ENCODE measurements at places on chromosomes 2 and 18.

GRCh38 chr2:198706476-198707082 is 751.2 kb downstream of the SATB2 start:
- DNase-seq, result no peak

DNA sequence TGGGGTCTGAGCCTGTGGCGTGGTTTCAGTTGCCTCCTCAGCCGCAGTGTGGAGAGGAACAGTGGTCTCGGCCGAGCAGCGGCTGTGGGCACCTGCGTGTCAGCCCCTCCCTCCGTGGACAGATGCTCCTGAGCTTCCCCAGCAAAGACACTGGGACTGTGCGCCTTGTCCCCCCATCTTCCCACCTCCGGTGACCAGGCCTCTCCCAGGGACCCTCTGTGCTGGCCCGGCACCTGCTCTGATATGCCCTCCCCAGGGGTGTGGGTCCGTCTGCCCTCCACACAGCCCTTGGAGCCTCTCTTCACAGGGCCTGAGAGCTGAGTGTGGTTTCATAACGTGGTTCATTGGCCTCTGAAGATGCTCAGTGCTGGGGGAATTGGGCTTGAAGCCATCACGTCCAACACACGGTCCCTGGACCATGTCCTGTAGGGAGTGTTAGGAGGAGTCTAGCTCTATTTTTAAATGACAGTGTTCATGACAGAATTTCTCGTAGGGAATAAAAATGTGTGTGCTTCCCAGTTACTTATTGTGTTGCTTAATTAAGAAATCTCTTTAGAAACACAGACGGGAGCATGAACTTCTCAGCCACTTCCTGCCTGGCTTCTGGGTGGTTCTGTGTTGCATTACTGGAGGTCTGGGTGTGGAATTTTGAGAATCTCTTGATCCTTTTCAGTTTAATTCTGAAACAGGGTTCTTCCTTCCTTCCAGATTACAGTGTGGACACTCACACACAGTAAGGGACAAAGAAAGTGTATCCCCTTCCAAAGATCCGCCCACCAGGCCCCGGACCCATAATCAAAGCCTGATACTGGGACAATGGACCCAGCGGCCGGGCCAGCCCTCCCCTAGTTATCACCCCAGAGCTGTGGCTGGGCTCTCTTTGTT is 110.7 kb downstream of the NFATC1 start:
- no peak for DNase-seq

DNA sequence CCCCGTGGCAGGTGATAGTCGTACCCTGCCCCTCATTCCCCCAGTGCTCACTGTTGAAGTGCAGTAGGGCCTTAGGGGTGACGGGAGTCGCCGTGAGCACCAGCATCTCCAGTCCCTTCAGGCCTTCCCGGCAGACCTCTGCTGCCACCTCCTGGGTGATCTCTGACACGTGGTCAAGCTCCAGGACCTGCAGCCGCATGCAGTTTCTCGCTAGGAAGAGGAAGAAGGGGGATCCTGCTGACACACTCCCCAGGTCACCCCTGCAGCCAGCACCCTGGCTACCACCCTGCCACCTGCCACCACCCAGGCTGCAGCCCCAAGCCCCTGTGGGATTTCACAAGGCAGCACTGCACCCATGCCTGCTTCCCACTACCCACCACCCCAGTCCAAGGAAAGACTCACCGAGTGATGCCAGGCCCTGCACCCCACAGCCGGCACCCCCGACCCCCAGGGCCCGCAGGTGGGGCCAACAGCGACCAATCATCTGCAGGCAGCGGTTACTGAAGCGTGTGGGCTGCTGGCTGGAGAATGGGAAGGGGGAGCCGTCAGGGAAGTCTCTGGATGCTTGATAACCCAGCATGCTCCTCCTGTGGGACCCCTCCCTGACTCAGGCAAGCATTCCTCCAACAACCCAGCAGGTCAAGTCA is 23.8 kb downstream of the FBXO41 start:
- DNase-seq, result peak; percentile 45

DNA sequence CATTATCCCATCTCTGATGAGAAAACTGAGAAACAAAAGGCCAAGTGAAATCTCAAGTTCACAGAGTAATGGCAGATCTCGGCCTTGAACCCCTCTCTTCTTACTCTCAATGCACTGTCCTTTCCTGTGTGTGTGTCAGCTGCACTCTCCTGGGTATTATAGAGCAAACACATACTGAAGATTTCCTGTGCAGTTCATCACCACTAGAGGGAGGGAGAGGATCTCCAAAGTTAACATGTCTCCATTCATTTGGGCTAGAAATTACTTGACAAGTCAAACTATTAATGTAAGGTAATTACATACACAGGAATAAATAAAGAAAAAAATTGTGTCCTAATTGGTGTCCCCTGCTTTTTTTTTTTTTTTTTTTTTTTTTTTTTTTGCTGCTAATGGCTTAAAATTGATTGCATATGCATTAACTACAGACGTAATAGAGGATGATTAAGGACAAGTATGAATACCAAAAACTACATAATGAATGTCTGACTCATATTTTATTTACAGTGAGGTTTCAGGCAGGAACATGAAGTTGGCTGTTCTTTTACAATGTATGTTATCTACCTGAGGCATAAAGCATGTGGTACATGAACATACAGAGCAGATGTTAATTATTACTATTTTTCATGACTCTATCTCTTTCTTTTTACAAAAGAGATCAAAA is 269.2 kb downstream of the NYAP2 start:
- DNase-seq, result peak; percentile 29

All from NCI-H226 (cell line).